ENCODE measurements at places on chromosomes 7 and 10.

- DNase-seq: no peak
These were observed 1.7 kb upstream of the SYCE1 start for GRCh38 chr10:133567119-133567518.

GRCh38 chr7:37341033-37341630 is 107.5 kb downstream of the ELMO1 start:
- no peak for DNase-seq

DNA sequence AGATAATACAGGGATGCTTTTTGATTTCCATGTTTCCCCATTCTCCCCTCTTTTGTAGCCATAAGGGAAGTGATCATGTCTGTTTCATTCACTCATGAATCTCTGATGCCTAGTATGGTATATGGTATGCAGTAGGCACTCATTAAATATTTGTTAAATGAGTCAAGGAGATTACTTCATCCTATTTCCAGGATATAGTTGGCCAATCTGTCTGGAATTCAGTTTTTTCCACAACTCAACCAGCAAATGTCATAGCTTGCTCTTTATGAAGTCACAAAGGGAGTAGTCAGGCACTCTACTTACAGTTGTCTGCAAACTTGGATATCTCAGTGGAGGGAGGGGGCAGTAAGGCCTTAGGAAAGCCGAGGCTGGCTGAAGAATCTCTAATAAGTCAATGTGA is 853.6 kb downstream of the LRMDA start:
- DNase-seq: no peak

- DNase-seq: no peak
These were observed 17.0 kb downstream of the SRI start for GRCh38 chr7:88202799-88203198.

DNA sequence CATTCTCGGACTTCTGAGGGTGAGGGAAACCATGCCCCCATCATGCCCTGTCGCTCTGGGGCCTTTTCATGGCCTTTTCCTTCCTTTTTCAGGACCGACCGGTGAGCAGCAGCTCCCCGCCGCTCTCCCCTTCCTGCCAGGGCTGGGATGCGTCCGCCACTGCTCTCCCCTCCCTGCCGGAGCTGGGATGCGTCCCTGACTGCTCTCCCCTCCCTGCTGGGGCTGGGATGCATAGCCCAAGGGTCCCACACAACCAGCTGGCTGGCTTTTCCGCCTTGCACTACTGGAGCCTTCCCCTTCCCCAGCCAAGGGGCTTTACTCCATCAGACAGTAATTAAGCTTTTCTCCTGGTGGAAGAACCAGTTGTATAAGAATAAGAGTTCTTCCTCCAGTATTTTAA is 129.7 kb upstream of the COBL start:
- DNase-seq: no peak

- no peak for DNase-seq
These were observed 185.2 kb upstream of the VIPR2 start for GRCh38 chr7:159329818-159330378.

- no peak for DNase-seq
These were observed 232.9 kb upstream of the NPY start for GRCh38 chr7:24050991-24051560.

GRCh38 chr10:114375047-114375446 is 29.3 kb downstream of the AFAP1L2 start:
- no peak for DNase-seq

GRCh38 chr7:129285111-129285510 is 60.3 kb downstream of the AHCYL2 start:
- no peak for DNase-seq

DNA sequence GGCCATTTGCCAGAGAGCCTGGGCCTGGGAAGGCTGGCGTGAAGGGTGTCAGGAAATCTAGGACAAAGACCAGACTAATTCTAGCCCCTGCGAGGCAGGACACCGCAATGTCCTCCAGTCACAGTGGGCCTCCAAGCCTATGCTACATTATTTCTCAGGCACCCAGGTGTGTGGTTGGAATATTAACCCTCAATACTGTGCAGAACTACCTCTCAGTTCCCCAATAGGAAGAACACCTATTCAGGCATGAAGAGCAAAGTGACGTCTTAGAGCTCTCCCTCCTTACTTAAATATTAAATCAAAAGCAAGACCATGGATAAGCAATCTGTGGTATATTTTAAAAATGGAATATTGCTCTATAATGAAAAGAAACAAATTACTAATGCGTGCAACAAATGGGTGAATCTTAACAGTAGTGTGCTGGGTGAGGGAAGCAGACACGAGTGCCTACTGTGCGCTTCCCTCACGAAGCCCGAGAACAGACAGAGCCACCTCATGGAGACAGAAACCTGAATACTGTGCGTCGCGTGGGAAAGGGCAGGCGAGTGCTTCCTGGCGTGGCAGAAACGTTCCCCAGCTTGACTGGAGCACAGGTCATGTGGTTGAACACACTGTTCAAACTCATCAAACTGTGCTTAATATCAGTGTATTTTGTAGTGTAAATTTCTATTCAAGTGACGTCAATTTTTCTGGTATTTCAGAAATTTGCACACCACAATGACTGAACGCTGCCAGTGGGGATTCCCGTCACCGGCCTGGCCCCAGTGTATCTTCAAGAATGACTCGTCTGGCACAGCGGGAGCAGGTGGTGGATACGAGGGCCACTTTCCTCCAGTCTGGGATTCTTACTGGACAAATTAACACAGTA is 15.5 kb upstream of the PTPRN2 start:
- DNase-seq: no peak

DNA sequence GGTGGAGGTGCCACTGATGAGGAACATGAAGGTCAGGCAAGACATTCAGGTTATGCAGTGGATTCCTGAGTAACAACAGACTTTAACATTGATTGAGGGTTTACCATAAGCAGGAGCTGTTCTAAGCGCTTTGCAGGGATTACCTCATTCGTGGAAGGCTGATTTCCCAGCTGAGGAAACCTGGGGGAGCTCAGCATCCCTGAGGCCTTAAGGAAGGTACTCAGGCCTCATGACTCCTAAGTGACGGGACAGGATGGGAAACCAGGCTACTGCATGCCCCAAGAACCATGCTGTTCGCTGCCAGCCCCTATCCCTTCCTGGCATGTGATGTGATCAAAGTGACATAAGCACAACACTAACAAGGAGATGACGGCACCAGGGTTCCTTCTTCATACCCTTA is 143.6 kb upstream of the NFE2L3 start:
- no peak for DNase-seq
